Stimulated activated CD4-positive, alpha-beta T cell treated with anti-CD3 and anti-CD28 coated beads, Interleukin-15, amount 100 ng/mL, for 1 hour (primary cell): ENCODE measurements at places on chromosomes 13 and 19.

DNA sequence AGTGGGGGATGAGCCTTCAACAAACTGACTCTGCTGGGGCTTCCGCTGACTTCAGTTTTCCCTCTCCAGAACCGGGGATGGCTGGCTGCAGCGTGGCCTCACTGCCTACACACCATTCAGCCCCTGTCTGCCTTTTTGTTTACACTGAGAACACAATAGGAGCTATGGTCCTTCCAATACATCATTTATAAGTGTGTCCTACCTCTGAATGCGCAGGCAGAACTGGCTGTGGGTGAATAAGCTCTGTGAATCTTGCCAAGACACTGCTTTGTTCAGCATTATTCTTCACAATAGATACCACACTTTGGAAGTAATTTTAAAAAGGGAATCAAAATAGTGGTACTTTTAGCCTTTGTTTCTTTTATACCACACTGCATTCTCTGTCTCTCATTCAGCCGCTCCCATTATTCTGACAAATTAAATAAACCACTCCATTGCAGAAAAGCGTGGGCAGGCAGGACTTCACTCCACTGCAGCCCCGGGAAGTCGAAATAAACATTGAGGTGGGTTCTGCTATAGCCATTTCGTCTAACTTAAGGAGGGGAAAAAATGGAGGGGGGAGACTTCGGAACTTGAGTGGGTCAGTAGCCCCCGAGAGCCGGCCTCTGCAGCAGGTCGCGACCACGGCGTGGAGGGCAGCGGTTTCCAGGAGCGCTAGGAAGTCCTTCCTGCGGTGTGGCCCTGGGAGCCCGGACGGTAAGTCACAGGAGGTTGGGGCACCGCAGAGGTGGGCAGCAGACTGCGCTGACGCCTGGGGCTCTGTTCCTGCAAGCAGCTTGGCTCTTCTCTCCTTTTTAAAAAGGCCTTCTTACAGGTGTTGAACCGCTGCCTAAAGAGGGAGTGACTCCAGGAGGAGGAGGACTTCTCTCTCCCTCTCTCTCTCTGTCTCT, 94.8 kb upstream of the SOX1 start:
- no peak for DNase-seq

- DNase-seq = no peak
These were observed 13.6 kb downstream of the C19orf25 start for GRCh38 chr19:1465191-1466016.

DNA sequence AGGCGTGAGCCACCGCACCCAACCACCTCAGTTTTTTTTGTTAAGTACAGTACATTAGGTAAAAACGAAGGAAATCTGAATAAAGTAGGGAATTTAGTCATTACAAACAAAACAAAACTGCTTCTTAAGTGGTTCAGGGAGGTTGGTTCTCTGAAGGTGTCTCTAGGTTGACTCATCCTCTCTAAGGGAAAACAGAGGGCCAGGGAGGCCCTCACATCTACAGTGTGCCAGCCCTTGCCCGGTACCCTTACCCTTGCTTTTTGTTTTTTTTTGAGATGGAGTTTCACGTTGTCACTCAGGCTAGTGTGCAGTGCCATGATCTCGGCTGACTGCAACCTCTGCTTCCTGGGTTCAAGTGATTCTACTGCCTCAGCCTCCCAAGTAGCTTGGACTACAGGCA, 17.2 kb upstream of the JUND start:
- no peak for DNase-seq

DNA sequence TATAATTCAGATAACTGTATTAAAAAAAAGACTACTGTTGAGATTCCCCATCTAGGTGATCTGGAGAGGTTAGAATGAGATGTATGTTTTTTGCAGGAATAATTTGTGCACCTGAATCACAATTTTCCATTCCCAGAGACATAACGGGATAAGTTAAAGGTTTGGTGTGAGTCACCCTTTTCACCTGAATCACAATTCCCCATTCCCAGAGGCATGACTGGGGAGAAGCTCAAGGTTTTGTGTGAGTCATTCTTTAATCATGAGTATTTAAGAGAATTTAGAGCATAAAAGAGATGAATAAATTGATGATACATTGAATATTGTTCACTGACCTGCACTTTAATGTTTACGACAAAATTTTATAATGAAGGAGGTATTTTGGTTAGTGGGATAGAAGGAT, 9.0 kb downstream of the OR7A5 start:
- no peak for DNase-seq
